Stimulated activated CD8-positive, alpha-beta memory T cell treated with anti-CD3 and anti-CD28 coated beads, Interleukin-7, amount 100 ng/mL, for 24 hours (primary cell): ENCODE measurements at places on chromosomes 3 and 15.

- DNase-seq: no peak
Measured at GRCh38 chr3:179486806-179487205, 35.5 kb upstream of the GNB4 start.

GRCh38 chr15:62972814-62973213 is 69.7 kb upstream of the TPM1 start:
- no peak for DNase-seq

DNA sequence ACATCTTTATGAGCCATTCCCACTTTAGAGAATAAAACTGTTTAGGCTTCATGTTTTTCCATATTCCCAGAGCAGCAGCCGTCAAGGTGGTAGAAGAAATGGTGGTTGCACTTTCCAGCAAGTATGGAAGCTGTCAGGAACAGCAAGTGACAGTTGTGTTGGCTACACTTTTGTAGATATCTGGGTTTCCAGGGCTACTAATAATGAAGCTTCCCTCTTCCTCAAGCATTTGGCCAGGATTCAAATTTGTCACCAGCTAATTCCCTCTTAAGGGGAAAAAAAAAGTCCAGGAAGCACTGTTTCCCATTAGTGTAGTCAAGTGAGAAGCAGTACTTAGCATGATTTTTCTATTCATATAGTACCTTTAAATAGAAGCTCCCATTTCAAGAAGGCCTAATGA is 252.8 kb downstream of the IGSF11 start:
- DNase-seq: no peak

GRCh38 chr15:64369078-64369607 is 12.1 kb downstream of the PCLAF start:
- no peak for DNase-seq

- no peak for DNase-seq
Measured at GRCh38 chr3:65400899-65401298, 637.8 kb downstream of the MAGI1 start.
